ENCODE measurements at places on chromosomes 1 and 21. TPM values are rescaled to one million over a fixed set of nuclear protein-coding genes. Genes with fewer than 3 reads are reported as not detected.

The RO60 gene
- 69.1 TPM for total RNA-seq

The SPRR1B gene
- total RNA-seq = not detected

The SPEN gene
- 15.8 TPM for total RNA-seq

The TEDDM1 gene
- total RNA-seq = not detected

The NTRK1 gene
- not detected for total RNA-seq

The PDE4B gene
- total RNA-seq = 29.9 TPM

The SCCPDH gene
- total RNA-seq = 36.3 TPM

The GRIK1 gene
- total RNA-seq = not detected

The OR10J1 gene
- not detected for total RNA-seq

The HPCA gene
- not detected for total RNA-seq

The TATDN3 gene
- total RNA-seq = 10.6 TPM

The CDC42BPA gene
- total RNA-seq = 35.7 TPM

The ADGRB2 gene
- 0.40 TPM for total RNA-seq

The TSPAN2 gene
- 0.44 TPM for total RNA-seq

The GNPAT gene
- 59.6 TPM for total RNA-seq

The FGR gene
- 0.13 TPM for total RNA-seq

The OLFM3 gene
- not detected for total RNA-seq

The MFAP2 gene
- total RNA-seq = 36.8 TPM

The SLC45A1 gene
- total RNA-seq = 0.80 TPM

The ATF3 gene
- 17.4 TPM for total RNA-seq

The KIRREL1 gene
- 22.9 TPM for total RNA-seq

Data from mammary microvascular endothelial cell (primary cell).